ENCODE measurements at places on chromosomes 7 and 10. TPM values are rescaled to one million over a fixed set of nuclear protein-coding genes. Genes with fewer than 3 reads are reported as not detected.

DNA sequence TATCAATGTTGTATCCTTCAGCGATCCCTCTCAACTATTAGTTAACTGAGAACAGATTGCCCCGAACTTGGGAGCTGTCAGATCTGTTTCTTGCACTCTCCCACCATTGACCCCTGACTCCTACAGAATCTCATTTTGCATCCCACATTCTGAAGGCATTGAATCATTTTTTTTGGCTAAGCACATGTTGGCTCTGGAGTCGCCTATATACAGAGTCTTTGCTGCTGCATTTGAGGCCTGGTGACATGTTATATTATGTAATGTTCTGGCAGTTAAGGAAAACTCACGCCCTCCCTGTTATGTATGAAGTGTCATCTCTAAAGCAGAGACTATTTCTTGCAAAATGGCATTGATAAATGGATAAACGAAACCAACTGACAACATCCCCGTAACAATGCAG lies 159.2 kb upstream of the ITGB1 start:
- no peak for DNase-seq
- H3K36me3 ChIP-seq = no peaks in the 10 kb centered on the region
- no peaks in the 10 kb centered on the region for H3K4me1 ChIP-seq
- H3K4me3 ChIP-seq = no peak overlapping the region
- H3K27me3 ChIP-seq = no peaks in the 10 kb centered on the region

- no peaks in the 10 kb centered on the region for H3K36me3 ChIP-seq
- DNase-seq = no peak
- peaks cover 6% of the 10 kb centered on the region for H3K4me1 ChIP-seq
- no peak overlapping the region for H3K27ac ChIP-seq
- H3K4me3 ChIP-seq = no peak overlapping the region
Observed at GRCh38 chr10:58319599-58319998, 15.2 kb upstream of the UBE2D1 start.

DNA sequence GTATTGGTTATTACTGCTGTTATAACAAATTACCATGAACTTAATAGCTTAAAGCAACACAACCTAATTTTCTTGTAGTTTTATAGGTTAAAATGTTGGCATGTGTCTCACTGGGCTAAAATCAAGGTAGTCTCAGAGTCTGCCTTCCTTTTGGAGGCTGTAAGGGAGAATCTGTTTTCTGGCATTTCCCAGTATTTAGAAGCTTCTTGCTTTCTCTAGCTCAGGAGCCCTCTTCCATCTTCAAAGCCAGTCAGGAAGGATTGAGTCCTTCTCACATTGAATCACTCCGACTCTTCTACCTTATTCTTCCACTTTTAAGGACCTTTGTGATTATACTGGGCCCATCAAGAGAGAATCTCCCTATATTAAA lies 156.2 kb downstream of the MBL2 start:
- DNase-seq = no peak
- H3K4me1 ChIP-seq = no peaks in the 10 kb centered on the region
- no peaks in the 10 kb centered on the region for H3K36me3 ChIP-seq
- no peaks in the 10 kb centered on the region for H3K27me3 ChIP-seq

DNA sequence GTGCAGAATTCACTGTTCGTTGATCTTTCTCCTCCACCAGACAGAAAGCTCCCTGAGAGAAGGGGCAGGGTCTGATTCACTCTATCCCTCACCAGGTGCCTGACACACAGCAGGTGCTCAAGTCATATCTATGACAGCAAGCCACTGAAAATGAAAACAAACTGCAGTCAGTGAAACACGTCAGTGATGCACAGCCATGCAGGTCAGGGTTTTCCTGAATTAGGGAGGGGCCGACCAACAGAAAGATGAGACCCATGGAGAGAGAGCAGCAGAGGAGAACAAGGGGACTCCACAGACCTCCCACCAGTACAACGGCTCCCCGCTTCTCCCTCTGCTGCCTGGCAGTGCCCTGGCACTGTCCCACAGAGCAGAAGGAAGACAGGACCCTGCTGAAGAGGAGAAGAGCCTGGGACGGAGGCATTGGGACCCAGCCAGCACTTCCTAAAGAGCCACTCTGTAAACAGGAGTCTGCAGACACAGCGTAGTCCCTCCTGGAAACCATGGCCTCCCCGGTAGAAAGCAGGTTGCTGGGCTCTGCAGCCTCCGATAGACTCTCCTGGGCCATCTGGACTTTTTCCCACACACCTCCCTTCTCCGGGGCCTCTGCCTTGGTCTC lies 50.3 kb downstream of the FAM53B start:
- no peaks in the 10 kb centered on the region for H3K36me3 ChIP-seq
- H3K4me1 ChIP-seq = no peaks in the 10 kb centered on the region
- DNase-seq = no peak
- no peaks in the 10 kb centered on the region for H3K27me3 ChIP-seq

GRCh38 chr7:158329014-158329610 lies 258.5 kb downstream of the PTPRN2 start:
- no peaks in the 10 kb centered on the region for H3K27me3 ChIP-seq
- no peak overlapping the region for H3K27ac ChIP-seq

- H3K27me3 ChIP-seq = no peaks in the 10 kb centered on the region
- H3K4me1 ChIP-seq = peaks cover 5% of the 10 kb centered on the region
- no peak for DNase-seq
Observed at GRCh38 chr10:103548006-103548405, 54.5 kb downstream of the NEURL1 start.

FAM221A gene
- total RNA-seq = 19.1 TPM

CCDC126 gene
- total RNA-seq = 11.3 TPM
